Body of pancreas (tissue), 4 donors: ENCODE measurements at places on chromosomes 12 and 14. TPM values are rescaled to one million over a fixed set of nuclear protein-coding genes. Genes with fewer than 3 reads are reported as not detected.

DNA sequence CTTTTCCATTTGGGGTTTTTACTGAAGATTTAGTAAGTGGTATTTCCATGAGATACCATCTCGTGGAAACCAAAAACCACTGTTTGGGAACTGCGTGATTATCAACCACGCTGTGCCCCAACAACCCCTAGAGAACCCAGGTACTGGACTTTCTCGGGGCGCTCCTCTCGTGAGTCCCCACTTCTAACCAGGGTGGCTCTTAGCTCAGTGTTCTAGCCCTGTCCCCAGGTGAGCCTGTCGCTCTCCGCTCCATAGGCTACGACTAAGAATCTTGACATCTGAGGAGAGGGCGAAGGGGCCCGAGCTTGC lies 686 bp downstream of the MCRS1 start:
- no peak for DNase-seq

DNA sequence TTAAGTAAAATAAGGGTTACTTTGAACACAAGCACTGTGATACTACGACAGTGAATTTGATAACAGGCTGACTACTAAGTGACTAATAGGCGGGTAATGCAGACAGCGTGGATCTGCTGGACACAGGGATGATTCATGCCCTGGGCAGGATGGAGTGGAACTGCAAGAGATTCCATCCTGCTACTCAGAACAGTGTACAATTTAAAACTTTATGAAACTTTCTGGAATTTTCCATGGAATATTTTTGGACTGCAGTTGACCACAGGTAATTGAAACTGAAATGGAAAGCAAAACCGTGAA lies 46.0 kb downstream of the YEATS4 start:
- no peak for DNase-seq

- no peak for DNase-seq
Measured at GRCh38 chr12:132218527-132218875, 74.2 kb downstream of the NOC4L start.

Gene OR6C2
- total RNA-seq = not detected

Gene PTPRR
- 0.33 TPM for total RNA-seq

DNA sequence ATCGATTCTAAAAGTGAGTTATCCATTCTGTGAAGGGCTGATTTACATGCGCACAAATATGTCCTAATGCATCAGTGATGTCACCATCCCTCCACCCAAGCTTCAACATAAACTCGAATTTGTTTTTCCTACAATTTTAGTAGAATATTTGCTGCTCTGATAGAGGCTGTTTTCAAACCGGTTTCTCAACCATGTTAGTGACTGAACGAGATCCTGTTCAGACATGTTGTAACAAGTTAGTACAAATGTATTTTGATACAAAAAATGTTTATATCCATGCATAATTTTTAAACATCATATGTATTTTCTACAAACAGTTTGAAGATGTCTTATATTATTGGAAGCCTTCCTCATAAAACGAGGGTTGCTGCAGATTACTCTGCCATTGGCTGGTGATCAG lies 12.7 kb upstream of the PRB2 start:
- DNase-seq = no peak

Gene FGF6
- not detected for total RNA-seq

DNA sequence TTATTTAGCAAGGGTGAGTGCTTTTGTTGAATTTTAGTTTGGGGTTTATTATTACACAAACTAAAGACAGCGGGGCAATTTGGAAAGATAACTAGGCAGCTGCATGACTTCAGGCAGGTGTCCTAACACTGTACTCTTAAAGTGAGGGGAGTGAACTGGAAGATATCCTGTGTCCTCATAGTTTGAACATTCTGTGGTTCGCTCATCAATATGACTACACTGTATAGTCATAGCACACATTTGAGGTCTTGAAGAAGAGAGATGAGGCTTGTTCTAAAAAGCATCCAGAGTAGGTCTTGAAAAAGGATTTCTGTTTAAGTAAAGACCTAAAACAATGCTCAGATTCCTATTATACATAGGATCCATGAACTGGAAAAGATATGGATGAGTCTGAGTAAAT lies 1.7 kb upstream of the MAP3K9 start:
- DNase-seq = no peak

DNA sequence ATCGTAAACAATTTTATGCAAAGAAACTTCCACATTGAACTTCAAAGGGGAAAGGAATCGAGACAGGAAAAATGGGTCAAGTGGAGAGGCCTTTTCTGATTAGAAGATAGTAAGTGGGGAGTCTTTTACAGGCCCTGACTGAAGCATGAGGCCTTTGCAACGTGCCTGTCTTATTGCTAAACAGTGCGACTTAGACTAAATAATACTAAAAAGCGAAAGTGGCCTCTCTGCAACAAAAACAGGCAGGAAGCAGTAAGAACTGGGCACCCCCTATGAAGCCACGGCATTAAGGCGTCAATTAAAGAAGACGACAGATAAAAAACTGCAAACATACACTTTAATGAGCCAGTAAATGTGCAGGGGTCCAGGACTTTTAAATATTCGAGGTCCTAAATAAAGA lies 283.4 kb upstream of the GRIP1 start:
- DNase-seq = no peak
